Small intestine (tissue), 16 donors: ENCODE measurements at places on chromosomes 7 and 10.

DNA sequence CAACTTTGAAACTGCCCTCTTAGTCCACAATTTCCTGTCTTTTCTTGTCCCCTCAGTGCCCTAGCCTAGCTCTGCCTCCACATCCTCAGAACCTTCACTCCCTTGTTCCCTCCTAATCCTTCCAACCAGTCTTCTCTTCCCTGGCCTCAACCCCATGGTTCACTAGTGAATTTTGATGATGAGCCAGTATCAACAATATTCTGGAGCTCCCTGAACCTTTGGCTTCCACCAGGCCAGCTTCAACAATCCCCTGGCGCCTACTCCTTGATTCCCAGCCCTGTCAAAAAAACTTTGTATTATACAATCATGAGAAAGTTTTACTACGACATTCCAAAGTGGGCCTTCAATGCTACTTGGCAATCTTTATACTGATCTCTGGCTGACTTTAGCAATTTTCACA, 116.5 kb downstream of the LMBR1 start:
- DNase-seq: no peak

DNA sequence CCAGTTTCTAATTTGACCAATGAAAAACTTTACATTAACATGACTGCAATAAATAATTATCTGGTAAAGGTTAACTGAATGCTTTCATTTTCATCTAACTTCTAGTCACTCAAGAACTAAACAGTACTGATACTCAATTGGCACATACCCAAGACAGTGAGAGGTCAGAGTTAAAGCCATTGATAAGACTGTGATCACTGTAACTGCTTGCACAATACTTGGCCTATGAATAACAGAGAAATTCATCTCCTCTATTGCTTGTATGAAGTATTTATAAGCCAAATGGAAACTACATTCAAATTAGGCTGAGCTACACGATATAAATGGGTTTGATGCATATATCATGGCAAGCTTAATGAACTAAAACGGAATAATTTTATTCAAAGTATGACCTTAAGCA, 43.0 kb downstream of the HERC4 start:
- peak; percentile 97 for DNase-seq

DNA sequence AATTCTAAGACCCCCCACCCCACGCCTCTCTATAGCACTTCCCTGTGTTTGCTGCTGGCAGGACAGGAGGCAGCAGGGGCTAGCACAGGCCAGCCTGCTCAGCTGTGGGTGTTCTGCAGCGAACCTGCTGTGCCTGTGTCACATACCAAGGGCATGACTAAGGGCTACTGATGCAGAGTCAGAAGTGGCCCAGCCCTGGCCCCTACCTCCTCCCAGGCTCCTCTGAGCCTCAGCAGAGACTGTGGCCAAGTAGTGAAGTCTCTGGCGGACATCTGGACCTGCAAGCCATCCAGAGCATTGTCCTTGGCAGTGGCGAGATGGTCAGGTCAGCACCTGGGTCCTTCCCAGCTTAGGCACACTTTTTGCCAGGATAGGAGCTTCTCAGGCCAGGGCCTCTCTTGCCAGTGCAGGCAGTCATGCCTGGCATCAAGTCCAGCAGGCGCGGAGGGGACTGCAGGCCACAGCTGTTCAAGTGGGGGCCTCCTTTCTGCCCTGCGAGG, 116.3 kb upstream of the RET start:
- no peak for DNase-seq

- DNase-seq: no peak
Measured at GRCh38 chr7:38798552-38799267, 110.3 kb downstream of the VPS41 start.

GRCh38 chr7:12490107-12490688, 80.3 kb upstream of the SCIN start:
- DNase-seq: no peak

GRCh38 chr10:6650586-6650985, 70.5 kb upstream of the PRKCQ start:
- no peak for DNase-seq

GRCh38 chr10:113161066-113161465, 211.0 kb downstream of the TCF7L2 start:
- no peak for DNase-seq

DNA sequence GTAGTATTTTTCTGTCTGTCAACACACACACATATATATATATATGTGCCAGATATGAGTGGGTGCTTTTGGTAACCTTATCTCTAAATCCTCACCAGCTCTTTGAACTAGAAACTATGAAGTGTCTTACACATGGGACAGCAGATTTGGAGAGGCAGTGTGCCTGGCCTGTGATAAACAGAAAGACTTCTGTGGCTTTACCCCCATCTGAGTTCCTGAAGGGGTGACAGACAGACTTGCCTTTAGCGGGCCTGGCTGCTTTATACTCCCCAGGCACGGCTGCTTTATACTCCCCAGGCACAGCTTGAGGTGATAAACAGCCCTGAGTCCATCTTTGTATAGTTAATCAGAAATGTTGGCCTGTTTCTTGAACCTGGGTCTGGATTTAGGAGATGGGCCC, 5.6 kb downstream of the BAG3 start:
- no peak for DNase-seq

DNA sequence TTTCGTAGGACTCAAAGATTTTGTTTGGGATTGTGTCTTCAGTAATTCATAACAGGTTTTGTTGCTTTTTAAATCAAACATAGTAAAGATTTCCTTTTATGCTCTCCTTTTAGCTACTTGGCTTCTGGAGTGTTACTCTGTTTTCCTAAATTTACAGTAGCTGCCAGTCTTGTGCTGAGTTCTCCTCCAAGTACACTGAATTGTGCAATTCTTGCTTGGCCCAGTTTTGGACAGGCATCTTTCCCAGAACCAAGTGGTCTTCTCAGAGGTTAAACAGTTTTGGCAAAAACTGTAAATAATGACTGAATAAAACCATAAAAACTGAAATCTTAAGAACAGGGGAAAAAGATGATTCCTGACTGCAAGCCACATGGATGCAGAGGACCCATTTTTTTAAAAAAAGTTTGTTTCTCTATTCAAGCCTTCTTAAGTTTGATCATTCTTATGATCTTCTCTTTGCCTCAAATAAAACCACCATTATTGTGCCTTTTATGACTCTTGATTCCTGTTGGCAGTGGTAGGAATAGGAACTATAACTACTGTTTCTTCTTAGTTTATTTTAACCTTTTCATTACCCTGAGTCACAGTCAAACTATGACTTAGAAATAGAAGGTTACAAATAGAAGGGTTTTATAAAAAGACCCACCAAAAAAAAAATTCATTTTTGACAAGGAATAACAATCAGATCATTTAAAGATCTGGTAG, 88.0 kb downstream of the MDFIC start:
- no peak for DNase-seq

- no peak for DNase-seq
Measured at GRCh38 chr7:127896659-127897058, 134.6 kb downstream of the LRRC4 start.

DNA sequence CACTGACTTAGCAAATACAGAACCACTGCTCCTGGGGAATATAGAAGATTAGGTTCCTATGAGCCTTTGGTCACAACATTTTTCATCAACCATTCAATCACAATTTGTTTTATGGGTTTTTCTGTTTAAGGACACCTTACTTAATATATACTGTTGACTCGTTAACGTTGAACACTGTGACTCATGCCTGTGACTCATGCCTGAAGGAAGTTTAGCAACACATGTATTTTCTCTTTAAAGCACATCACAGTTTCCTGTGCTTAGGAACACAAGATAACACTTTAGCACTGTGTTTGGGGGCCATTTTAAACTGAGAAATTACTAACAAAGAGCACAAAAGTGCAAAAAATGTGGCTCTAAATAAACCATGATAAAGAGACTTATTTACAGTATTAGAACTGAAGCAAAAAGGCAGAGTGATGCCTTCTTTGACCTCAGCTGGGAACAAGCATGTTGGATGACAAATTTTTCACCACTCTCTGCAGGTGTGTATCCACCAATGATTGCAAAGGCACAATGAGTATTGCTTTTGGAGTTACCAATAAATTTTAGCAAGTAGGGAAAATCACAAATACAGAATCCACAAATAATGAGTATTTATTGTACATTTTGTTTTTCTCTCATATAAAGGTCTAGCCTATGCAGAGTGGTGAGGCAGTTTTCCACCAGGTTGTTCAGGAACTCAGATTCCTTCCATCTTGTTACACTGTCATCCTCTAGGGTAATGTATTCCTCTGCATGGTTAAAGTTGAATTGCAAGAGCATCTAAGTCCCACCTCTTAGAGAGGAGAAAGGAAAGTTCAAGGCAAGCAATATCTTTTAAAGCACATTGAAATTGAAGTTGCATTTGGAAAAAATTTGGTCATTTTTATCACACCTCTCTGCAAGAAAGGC, 7.3 kb downstream of the FGFBP3 start:
- DNase-seq: peak; percentile 61

GRCh38 chr7:115066634-115067033, 144.7 kb downstream of the MDFIC start:
- DNase-seq: no peak
